ENCODE measurements at places on chromosomes 2 and 18.

DNA sequence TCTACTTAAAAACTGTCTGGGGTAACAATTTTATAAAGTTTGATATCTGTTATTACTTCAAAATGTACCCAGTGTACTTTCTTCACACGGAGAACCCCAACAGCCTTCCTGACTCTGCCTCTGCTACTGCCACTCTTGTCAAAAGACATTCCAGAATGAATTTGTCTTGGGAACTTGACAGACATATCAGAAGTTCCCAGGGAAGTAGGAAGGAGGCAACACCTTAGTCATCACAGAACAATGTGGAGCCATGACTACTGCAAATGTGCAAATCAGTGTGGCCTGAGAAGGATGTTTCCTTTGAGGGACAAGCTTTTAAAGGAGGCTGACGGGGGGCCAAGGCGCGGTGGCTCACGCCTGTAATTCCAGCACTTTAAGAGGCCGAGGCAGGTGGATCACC is 133.8 kb upstream of the RNF152 start:
- no peak for DNase-seq

- DNase-seq, result no peak
These were observed 470.8 kb downstream of the RIT2 start for GRCh38 chr18:42644729-42645131.

- DNase-seq, result no peak
These were observed 260.5 kb downstream of the C1D start for GRCh38 chr2:67802291-67802690.

DNA sequence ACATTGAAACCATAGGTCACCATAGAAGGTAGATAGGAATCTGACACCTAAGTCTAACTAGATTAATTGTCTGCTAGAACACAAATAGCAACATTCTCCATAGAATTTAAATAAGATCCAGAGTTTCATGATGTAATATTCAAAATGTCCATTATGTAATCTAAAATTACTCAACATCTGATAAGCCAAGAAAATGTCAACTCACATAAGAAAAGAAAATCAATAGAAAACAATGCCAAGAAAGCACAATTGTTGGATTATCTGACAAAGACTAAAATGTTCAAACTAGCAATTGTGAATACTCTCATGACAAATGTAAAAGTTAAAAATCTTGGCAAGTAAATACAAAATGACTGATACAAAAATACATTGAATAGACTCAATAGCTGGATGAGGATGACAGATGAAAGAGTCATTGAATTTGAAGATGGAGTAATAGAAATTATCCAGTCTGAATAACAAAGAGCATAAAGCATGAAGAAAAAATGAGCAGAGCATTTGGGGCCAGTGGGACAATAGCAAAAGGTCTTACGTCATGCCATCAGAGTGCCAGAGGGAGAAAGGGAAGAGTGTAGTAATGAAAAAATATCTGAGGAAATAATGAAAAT is 358.6 kb downstream of the METTL4 start:
- no peak for DNase-seq

DNA sequence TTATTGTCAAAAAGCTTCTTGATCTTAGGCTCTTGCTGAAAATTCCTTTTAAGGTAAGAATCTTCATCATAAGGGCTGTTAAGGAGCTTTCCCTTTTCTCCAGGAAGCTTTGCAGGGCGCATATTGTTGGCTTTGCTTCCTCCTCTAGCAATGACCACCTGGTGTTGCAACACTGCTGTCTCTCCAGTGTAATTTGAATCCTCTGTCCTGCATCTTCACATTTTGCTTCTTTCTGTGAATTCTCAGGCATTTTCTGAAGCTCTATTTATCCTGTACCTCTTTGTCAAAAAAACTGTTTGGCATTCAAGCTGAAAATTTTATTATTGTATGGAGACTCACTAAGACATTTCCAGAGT is 533.1 kb upstream of the CHAC2 start:
- no peak for DNase-seq

DNA sequence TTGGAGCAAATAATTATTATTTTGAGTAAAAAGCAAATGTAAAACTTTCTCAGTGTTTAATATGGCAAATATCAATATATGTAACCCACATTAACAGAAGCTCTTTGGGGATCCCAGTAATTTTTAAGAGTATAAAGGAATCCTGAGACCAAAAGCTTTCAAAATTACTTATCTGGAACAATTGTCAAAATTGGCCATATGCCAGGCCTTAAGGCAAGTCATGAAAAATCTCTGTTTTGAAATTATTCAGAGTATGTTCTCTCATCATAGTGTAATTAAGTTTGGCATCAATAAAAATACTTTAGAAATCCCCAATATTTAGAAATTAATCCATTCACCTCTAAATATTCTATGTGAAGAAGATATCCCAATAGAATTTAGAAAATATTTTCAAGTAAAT is 225.3 kb upstream of the ARL4C start:
- no peak for DNase-seq

- no peak for DNase-seq
These were observed 350.7 kb upstream of the SYT4 start for GRCh38 chr18:43627848-43628530.

- no peak for DNase-seq
These were observed 61.8 kb downstream of the RTP5 start for GRCh38 chr2:241931084-241931975.

DNA sequence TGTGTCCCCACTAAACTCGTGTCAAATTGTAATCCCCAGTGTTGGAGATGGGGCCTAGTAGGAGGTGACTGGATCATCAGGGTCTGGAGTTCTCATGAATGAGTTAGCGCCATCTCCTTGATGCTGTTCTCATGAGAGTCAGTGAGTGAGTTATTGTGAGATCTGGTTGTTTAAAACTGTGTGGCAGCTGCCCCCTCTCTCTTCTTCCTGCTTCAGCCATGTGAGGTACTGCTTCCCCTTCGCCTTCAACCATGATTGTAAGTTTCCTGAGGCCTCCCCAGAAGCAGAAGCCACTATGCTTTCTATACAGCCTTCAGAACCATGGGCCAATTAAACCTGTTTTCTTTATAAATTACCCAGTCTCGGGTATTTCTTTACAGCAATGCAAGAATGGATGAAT is 50.4 kb downstream of the AP1S3 start:
- no peak for DNase-seq

DNA sequence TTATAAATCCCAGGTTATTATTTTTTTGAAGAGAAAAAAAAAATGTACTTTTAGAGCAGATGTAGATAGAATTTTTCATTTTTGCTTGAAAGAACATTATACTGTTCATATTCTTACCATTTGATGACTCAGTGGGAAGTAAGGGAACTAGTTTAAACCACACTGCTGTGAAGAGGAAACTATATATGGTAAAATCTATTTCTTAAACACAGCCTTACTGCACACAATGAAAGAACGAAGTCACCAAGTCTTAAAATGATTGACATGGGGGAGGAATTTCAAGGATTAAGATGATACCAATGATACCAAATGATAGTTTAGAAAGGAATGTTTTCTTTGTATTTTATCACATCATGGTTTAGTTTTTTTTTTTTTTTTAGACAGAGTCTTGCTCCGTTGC is 5.0 kb downstream of the ACTR2 start:
- DNase-seq, result no peak

DNA sequence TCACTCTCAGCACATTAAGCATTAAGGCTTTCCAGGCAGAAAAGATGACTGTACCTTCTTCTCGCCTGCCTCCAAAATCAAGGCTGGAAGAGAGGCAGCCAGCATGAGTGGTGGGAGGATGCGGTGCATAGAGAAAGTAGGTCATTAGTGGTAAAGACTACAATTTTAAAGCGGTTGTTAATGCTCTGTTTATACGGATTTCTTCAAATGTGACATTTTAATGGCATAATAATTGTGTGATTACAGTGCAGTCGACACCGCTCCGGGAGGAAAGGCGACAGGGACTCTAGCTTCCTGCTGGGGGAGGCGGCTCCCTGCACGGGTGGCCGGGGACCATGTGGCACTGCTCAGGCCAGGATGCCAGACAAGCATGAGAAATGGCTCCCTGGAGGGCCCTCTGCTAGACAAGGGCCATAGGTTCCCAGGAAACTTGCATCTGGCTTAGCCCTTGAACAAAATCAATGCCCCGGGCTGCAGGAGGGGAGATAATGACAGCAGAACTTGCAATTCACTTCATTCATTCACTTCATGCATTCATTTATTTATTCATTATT is 129.6 kb downstream of the GALNT14 start:
- no peak for DNase-seq

- no peak for DNase-seq
These were observed 12.3 kb upstream of the SLC35F5 start for GRCh38 chr2:113768770-113769169.

- DNase-seq, result no peak
These were observed 159.4 kb downstream of the AGPS start for GRCh38 chr2:177551989-177552421.

- DNase-seq, result no peak
These were observed 93.7 kb downstream of the TRIM43 start for GRCh38 chr2:95685513-95685912.

GRCh38 chr2:234580686-234581085 is 83.8 kb upstream of the ARL4C start:
- no peak for DNase-seq

DNA sequence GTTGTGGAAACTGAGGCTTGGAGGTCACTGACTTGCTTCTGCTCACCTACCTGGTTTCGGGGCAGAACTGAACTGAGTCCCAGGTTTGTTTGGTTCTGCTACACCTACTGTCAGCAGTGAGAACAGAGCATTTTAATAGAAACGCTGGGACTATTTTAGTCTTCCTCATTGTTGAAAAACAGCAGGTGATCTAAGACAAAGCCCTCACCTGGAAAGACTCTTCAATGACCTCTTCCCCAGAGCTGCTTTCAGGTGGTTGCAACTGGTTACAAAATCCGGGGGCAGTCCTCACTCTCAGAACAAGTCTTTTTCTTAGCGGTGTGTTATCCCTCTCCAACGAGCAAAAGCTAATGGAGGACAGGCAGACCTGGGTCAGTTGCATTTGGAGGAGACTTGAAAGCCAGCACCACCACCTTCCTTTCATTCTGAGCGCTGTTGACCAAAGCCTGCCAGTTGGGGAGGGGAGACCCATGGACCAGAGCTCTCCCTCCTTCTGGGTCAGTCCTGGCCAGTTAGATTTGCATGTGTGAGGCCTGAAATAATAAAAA is 217.0 kb downstream of the NCK2 start:
- DNase-seq, result no peak

DNA sequence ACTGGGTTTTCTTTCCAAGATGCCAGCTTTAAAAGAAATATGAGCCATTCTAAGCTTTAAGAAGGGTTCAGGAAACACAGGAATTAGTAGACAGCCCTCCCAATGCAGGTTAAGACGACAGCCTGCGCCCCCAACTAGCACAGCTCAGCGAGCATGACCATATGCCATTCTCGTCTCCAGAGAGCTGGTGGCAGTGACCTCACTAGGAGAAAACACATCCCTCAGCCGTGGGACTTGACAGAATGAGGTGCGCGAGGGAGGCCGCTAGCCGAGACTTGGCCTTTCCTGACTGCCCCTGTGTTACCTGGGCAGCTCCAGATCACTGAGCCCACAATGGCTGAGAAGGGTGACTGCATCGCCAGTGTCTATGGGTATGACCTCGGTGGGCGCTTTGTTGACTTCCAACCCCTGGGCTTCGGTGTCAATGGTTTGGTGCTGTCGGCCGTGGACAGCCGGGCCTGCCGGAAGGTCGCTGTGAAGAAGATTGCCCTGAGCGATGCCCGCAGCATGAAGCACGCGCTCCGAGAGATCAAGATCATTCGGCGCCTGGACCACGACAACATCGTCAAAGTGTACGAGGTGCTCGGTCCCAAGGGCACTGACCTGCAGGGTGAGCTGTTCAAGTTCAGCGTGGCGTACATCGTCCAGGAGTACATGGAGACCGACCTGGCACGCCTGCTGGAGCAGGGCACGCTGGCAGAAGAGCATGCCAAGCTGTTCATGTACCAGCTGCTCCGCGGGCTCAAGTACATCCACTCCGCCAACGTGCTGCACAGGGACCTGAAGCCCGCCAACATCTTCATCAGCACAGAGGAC is 103.9 kb downstream of the MAPK4 start:
- no peak for DNase-seq

- DNase-seq, result no peak
These were observed 108.3 kb downstream of the HDAC4 start for GRCh38 chr2:239292531-239292930.

GRCh38 chr2:186605041-186605440 is 15.2 kb downstream of the ITGAV start:
- DNase-seq, result no peak

DNA sequence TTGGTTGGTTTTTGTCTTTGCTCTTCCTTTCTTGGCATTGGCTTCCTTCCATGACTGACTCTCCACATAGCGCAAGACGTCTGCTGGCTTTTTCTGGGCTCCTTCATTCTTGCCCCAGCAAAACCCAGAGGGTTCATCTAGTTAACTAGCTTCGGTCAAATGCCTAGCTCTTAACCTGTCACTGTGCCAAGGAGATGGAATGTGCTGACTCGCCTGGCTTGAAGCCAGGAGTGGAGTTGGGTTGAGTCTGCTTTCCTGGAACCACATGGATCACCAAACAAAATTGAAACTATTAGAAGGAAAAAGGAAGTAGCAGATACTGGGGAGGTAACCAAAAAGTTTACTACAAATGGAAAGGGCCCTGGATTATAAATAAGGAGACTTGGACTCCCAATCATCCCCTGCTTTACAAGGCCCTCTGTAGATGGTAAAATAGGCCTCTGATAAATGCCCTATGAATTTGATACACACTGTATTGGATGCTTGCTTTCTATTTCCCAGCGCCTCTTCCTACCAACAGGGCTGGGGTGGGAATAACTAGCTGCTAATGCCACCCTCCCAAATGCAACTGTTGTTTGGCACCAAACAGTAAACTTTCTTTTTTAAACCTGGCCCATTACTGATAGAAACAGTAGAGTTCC is 11.3 kb downstream of the MALT1 start:
- DNase-seq, result peak; percentile 55

GRCh38 chr2:43050866-43051265 is 175.5 kb downstream of the ZFP36L2 start:
- DNase-seq, result no peak

GRCh38 chr18:44944461-44944860 is 263.8 kb downstream of the SETBP1 start:
- no peak for DNase-seq

GRCh38 chr2:190811811-190812210 is 68.8 kb upstream of the GLS start:
- no peak for DNase-seq

DNA sequence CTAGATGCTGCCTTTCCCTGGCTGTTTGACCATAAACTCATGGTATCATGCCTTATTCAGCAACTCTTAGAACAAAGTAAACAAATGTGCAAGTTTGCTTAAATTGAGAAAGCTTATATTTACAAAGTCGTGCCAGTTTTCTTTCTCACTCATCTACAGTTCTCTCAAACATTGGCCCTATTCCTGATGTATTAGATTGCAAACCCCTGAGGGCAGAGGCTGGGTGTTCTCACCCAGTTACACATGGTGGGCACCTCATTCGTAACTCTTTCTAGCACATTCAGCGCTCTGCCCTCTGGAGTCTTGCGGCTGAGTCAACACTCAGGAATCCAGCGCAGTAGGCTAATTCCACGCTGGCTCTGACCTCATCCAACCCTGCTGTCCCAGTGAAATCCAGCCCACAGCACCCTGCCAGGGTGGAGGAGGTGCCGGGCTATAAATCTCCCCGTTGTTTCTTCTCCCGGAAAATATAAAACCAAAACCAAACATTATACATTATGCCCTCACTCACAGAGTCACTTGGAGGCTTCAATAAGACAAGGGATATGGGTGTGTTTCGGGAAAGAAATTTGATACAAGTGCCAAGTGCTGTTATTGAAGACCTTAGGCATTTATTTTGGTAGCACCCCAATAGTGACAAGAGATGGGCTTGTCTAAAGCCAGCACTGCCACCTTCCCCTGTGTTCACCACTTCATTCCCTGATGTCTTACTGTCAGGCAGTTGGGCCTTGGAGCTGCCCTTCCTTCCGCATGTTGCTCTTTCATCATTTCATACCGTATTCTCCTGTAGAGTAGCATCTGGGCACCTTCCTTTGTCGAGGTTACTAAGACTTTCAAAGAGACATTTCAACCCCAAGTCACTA is 287.4 kb downstream of the PRKCE start:
- DNase-seq, result peak; percentile 58

All from omental fat pad (tissue), 4 donors.